ENCODE measurements at places on chromosomes 3 and 15.
A peak's percentile ranks its signal among the peaks of the same experiment; 100 is the strongest.

DNA sequence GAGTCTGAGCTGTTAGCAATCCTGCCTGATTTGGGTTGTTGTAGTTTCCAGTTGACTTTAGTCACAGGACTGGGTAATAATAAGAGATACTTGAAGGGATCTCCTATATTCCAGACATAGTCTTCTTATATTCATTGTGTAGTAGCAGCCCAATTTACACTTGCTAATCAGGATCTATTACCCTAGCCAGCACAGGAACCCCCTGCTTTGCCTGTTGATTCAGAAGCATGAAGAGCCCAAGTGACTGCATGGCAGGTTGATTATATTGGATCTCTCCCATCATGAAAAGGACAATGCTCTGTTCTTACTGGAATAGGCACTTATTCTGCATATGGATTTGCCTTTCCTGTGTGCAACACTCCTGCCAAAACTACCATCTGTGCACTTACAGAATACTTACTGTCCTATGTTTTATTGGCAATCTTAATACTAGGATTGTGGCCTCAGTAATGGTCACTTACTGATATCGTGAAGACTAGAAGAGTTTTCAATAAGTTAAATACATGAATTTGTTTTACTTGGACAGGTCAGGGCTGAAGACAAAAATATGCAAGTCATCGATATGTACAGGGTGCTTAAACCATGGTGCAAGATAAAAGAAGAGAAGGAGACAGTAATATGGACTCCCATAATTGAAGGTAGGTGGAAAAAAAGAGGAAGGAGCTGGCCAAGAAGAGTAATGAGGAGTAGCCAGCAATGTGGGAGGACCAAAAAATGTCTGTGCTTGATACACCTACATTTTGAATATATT, 304.1 kb downstream of the MCTP2 start:
- no peak for DNase-seq

DNA sequence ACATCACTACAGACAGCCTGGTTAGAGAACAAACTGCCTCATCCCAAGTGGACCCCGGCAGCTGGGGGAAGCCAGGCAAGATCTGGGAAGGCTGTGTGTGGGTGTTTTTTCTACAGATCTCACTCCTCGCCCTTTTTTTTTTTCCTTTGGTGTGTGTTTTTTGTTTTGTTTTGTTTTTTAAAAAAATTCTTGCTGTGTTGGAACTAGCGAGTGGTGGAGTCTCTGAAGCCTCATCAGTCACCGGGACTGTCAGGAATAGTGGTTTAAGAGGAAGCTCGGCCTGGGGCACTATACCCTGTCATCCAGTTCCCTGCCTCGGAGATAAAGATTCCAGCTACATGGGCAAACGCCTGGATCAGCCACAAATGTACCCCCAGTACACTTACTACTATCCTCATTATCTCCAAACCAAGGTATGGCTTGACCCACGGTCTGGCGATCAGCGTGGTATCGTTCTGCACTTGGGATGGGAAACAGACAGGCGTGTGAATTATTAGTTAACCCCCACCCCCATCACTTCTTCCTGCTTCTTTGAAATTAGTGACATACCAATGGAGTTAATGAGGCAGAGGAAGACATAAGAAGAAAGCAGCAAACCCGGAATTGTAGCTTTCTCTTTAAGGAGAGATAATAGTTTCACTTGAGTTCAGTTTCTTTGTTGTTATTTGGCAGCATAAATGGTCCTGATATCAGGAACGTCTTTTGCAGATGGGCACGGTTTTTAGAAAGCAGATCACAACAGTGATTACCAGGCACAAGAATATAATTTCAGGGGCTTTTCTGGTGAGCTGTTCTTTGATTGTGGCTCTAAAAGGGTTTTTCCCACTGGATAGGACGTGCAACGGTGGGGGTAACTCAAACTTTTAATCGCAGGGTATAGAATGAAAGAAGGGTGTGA, 722 bp downstream of the RBMS3 start:
- no peak for DNase-seq

GRCh38 chr15:71437919-71438318, 322.6 kb downstream of the THSD4 start:
- DNase-seq, result no peak

DNA sequence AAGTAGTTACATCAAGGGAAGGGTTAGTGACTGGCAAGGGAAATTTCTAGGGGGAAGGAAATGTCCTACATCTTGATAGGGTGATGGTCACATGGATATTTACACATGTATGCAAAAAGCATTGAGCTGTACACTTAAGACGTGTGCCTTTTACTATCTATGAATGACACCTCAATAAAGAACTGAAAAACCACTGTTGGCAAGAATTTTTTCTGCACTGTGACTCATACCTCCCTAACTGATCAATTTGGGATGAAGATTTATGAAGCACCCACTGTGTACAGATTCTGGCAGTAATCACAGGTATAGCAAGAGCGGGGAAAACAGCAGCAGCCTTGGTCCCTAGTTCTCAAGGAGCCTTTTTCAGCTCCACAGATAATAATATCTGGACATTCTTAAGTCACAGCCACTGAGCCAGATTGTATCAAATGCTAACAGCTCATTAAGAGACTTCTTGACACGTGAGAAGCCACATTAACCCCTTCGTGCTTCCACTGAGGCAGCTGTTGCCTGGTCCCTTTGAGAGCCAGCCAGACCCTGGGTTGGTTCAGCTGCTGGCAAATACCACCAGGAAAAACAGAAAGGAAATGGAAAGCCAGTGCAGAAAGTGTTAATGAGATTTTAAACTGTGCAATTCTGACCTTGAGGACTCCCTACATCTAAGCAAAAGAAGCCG, 32.0 kb upstream of the GALNT15 start:
- no peak for DNase-seq

DNA sequence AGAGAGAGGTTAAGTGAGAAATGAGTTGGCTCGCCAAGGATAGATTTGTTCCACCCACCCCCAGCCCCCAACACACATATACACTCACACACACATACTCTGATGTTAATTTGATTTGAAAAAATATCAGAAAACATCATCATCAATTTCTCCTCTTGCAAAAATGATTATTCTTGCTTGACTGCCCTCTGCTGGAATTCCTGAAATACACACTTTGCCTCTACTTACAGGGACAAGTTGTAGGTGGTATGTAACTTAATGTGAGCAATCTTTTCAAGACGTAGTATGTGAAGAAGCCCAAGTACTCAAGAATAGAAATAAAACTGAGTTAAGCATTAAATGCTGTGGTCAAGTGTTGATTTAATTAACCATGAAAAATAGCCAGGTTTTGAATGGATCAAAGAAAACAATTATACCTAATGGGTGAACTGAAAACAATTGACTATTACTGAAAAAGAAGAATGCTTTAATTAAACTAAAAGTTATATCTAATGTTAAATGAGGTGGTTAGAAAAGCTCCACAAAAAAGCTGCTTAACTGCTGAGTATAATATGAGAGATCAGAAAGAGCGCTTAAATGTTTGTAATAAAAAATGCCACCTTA, 46.6 kb upstream of the MDFIC2 start:
- no peak for DNase-seq

- DNase-seq, result no peak
Observed at GRCh38 chr3:42188376-42188775, 77.6 kb downstream of the CCK start.

- DNase-seq, result no peak
Observed at GRCh38 chr3:15440891-15441290, 13.5 kb downstream of the EAF1 start.

GRCh38 chr3:36733162-36733696, 31.1 kb downstream of the DCLK3 start:
- no peak for DNase-seq

GRCh38 chr3:49377483-49377882, 19.3 kb upstream of the GPX1 start:
- DNase-seq, result peak; percentile 21

DNA sequence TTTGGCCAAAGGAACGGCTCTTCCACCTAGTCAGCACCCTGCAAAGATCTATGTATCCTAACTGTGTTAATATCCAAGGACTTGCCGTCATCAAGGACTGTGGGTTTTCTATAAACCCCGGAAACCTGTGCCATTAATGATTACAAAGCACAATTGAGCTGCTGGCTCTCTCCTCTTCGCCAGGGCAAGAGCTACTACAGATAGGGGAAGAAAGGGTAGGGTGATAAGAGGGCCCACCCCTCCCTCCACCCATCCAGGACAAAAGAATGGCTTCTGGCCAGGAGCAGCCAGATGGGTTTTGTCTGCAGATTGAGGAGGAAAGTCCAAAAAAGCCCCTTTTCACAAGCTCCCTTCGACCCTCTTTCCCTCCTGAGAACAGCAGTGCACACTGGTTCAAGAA, 9.9 kb downstream of the RFT1 start:
- DNase-seq, result no peak

GRCh38 chr3:134364936-134365765, 9.1 kb downstream of the AMOTL2 start:
- no peak for DNase-seq

GRCh38 chr3:4812591-4812990, 166.6 kb upstream of the BHLHE40 start:
- DNase-seq, result no peak

- DNase-seq, result no peak
Observed at GRCh38 chr15:92653836-92654539, 1.6 kb downstream of the FAM174B start.

DNA sequence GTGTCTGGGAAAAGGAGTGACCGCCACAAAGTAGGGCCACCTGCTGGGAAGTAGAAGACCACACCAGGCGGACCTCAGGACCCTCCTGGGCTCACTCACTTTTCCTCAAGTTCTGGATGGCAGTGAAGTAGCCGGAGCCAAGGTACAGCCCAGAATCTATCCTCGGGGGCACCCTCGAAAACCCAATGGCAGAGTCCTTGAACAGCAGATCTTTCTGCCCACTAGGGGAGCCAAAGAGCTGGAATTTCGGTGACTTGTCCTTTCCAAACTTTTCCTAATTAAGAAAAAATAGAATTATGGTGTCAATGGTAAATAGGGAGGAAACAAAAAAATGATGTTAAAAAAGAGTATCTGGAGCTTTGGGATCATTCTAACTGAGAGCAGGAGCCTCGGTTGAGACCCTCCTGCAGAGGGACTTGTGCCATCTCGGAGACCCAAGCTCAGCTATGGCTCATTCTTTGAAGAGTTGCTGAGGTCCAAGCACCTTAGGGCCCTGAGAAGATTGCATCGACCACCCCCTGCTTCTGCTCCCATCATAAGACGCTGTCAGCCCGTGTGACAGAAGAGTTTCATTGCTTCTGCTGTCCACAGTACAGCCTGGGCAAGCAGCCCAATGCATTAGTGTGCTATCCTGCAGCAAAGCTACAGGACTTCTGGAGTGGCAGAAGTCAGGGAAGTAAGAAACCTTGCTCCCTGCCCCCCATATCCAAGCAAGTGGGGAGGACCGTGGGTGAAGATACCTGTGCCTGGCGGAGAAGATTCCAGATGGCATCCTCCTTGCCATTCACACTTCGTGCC, 14.8 kb downstream of the LTF start:
- no peak for DNase-seq

DNA sequence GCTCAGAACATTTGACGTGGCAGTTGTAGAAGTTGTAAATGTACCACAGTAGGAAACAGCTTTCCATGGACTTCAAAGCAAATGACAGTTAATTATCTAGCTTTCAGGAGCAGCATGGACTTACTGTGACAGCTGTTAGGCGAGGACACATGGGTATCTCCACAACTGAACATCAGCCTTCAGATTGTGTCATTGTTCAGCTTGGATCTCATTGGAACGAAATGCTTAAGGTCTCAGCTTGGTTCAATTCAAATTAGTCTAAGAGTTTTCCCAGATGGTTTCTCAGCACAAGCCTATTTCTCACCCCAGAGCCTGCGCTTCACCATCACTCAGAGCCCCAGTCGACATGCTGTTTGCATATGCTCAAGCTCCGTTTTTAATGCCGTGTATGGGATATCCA, 21.1 kb upstream of the GYG1 start:
- DNase-seq, result no peak

DNA sequence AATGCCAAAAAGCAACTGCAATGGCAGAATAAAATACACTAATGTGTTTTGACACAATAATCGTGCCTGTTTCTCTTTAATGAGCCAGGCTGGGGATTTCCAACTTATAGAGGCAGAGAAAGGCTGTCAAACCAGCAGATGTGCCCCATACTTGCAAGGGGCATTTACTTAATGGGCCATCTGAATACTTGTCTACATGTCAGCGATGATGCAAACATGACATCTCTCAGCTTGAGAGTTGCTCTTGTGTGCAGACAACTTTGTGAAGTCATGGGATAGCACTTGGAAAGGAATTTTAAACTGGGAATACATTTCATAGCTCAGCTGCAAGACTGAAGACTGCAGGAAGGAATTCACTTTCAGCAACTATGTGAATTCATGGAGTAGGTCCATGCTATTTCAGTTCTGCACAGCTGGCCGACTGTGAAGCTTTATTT, 127.4 kb upstream of the ADAMTS9 start:
- DNase-seq, result no peak

GRCh38 chr3:69094467-69095205, 9.9 kb downstream of the ARL6IP5 start:
- DNase-seq, result no peak

- no peak for DNase-seq
Observed at GRCh38 chr3:64505419-64505818, 182.4 kb downstream of the ADAMTS9 start.

- peak; percentile 5 for DNase-seq
Observed at GRCh38 chr15:63041974-63042876, at the start of gene TPM1. Gene TPM1 (plus strand): TSS chr15:63042747. CDS start chr15:63042830, 83 bp downstream.

GRCh38 chr3:38229036-38229435, 36.6 kb upstream of the SLC22A13 start:
- no peak for DNase-seq

All from stimulated activated CD4-positive, alpha-beta T cell treated with anti-CD3 and anti-CD28 coated beads, Interleukin-12 subunit alpha, Interleukin-12 subunit beta, amount 100 ng/mL, for 4 hours (primary cell).